KG1 (cell line): ENCODE measurements at places on chromosomes 6 and 20.

DNA sequence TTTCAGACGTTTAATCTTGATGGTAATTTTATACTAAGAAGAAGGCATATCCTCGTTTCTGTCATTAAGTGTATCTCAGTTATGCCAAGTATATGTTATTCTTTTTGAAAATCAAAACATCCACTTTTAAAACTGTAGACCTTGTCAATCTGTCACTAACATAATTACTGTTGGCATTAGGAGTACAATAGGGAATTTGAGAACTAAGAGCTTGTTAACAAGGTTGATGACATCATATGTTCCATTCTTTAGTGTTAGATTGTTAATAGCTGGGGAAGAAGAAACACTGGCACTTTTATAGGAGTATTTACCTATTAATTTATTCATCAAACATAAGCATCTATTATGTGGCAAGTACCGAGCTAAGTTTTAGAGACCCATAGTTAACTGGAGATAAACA is 76.2 kb downstream of the MAP3K4 start:
- DNase-seq = no peak

DNA sequence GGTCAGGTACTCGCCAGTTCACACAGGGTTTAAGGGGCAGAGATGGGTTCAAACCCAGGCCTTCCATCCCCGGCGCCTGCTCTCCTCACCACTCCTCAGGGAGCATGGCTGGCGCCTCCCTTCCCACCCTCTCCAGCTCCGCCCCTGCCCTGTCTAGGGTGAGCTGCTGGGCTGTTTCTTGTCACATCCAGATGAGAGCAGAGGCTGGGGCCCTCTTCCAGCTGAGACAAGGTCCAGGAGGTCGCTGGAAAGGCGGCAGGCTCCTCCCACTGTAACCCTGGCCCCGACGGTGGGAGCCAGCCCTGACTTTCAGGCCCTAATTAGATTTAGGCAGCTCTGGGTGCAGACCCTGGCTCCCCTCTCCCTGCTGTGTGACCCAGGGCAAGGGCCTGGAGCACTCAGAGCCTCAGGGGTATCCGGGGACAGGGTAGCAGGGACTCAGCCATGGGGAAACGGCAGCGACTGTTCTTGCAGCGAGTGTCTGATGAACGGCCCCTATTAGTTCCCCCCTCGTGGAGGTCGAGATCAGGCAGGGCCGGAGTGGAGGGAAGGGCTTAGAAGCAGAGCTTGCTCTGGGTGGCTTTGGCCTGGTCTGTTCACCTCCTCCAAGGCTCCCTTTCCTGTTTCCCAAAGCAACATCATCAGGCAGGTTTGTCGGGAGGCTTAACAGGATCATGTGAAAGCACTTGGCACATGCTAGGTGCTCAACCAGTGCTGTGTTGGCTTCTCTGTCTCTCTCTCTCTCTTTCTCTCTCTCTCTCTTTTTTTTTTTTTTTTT is 33.4 kb downstream of the SNAI1 start:
- DNase-seq = no peak

DNA sequence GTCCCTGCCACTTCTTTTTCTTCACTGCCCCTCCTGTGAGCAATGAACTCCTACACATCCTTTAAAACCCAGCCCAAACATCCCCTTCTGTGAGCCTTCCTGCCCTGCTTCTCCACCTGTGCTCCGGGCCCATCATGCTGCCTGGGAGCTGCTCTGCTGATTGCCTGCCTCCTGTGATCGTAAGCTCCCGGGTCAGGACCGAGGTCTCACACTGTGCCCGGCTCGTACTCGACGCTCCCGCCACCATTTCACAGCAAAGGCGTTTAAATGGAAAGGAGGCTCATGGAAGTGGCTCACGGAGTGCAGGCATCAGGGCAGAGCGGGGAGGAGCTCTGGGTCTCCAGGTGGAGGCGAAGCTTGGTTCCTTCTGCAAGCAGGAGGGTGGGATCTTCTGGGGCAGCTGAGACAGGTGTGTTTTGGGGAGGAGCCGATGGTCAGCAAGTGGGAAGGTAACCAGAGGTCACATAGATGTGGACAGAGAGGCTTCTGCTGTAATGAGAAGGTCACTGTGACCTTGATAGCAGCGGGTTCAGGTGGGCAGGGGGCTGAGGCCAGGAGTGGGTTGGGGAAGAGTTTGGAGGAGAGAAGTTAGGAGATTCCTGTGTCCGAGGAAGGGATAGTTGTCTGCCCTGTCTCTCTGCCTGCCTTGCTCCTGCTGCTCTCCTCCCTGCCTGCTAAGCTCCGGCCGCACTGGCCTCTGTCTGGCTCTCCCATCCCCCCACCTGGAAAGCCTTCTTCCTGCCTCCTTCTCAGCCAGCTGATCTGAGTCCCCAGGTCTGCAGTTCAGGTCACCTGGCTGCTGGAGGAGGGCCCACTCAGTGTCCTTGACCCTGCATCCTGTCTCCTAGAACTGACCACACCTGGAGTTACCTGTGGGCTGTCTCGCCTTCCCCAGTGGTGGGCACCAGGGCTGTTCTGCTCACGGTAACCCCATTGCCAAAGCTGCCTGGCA is 52.7 kb upstream of the FRMD1 start:
- no peak for DNase-seq

DNA sequence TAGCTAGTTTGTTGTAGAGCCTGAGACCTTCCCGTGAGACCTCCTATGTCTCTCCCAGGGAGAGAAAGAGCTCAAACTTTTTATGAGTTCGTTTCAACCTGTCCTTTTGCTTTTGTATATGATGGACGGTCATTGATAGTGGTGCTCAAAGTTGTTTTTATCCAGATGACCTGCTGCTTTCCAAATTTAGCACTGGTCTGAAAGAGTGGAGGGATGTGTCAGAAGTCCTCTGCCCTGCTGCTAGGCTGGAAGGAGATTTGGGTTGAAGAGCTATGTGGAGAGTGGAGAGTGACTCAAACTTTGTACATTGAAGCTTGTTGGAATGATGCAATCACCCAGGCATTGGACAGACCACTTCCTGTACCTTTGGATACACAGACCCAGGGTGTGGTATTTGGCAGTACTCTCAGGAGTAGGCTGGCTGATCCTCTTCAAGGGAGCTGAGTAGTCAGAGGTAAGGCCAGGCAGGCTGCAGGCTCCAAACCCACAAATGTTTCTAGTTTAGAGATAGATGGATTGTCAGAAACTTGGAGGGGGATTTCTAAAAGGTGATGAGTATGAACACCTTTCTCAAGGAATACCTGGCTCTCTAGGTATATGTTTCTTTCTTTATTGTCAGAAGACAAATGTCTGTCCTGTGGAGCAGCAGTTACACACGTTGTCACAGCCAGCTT is 49.4 kb upstream of the RREB1 start:
- DNase-seq = no peak

DNA sequence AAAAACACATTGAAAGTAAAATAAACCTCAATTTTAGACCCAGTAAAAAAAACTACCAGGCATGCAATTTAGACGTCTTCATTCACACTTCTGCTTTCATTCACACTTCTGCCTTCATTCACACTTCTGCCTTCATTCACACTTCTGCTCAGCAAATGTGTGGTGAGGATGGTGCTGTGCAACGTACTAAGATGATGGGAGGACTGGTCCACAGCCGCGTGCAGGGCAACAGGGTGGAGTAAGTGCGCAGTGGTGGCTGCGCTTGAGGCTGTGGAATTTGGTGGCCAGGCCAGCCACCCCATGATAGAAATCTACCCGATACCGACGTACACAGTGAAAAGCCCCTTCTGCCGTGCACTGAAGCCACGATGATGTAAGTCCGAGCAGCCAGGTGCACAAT is 114.3 kb upstream of the CD93 start:
- no peak for DNase-seq

GRCh38 chr6:44415873-44416502 is 28.5 kb downstream of the CDC5L start:
- no peak for DNase-seq

DNA sequence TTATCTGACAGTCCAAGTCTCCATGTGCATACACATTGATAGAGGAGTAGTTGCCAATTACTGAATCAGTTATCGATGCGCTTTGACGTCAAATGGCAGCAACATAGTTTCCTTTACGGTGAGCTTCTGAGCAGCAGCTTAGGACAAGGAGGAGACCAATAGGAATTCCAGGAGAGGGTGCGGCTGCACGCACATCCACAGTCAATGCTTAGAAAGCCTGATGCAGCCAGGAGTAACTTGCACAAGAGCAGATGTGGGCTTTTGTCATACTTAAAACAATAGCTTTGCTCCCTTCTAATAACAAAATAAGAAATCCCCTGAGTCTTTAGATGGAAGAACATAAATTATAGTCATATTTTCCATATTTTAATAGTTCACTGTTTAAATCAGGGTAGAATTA is 442.1 kb downstream of the BCKDHB start:
- no peak for DNase-seq

DNA sequence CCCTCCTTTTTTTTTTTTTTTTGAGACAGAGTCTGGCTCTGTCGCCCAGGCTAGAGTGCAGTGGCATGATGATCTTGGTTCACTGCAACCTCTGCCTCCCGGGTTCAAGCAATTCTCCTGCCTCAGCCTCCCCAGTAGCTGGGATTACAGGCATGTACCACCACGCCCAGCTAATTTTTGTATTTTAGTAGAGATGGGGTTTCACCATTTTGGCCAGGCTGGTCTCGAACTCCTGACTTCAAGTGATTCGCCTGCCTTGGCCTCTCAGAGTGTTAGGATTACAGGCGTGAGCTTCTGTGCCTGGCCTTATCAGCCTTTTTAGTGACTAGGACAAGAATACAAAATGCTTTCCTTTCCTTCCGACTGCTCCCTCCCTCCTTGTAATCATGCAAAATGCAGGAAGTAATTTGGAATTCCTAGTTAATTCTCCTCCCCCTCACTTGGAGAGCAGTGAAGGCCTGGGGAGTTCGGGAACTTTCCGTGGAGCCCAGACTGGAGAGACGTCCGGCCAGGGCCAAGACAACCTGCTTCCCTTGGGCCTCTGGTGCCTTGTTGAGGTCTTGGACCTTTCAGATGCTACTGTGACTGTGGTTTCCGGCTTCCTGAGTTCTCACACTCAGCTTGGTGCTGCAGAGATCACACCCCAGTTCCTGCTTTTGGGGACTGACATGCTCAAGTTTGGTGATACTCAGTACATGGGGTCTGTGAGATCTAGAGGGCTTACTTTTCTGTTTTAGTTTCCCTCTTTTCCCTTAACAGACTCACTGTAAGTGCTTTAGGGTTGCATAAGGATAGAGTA is 3.9 kb upstream of the PHF20 start:
- peak; percentile 71 for DNase-seq

- DNase-seq = no peak
Observed at GRCh38 chr6:132007474-132008190, 56.5 kb upstream of the CCN2 start.

DNA sequence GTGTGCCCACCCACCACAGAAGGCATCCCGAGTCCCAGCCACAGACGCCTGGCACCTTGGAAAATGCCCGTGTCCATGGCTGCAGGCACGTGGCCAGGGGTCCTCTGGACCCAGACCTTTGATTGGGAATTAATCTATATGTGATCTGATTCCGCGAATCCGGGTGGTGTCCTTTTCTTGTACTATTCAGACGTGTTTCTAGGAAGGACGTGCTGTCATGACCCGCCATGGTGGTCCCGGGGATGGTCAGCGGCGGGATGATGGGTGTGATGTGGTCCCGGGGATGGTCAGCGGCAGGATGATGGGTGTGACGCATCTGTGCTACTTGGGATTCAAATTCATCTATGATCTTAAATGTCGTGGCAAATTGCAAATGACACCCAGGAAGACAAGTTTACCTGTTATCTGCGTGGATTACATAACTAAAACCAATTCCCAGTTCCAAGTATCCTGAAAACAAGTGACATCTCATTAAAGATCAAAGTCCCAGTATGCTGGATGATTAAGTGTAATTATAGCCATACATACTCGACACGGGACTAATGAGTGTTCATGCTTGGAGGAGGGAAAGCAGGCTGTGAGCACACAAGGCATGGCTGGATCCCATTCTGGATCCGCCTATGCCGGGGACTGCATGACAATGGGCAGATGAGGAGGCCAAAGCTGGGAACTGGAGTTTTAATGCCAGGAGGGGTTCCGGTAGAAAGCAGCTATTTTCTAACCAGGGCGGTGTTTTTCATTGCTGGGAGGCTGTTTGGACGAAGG is 256.5 kb downstream of the TAF4 start:
- no peak for DNase-seq

DNA sequence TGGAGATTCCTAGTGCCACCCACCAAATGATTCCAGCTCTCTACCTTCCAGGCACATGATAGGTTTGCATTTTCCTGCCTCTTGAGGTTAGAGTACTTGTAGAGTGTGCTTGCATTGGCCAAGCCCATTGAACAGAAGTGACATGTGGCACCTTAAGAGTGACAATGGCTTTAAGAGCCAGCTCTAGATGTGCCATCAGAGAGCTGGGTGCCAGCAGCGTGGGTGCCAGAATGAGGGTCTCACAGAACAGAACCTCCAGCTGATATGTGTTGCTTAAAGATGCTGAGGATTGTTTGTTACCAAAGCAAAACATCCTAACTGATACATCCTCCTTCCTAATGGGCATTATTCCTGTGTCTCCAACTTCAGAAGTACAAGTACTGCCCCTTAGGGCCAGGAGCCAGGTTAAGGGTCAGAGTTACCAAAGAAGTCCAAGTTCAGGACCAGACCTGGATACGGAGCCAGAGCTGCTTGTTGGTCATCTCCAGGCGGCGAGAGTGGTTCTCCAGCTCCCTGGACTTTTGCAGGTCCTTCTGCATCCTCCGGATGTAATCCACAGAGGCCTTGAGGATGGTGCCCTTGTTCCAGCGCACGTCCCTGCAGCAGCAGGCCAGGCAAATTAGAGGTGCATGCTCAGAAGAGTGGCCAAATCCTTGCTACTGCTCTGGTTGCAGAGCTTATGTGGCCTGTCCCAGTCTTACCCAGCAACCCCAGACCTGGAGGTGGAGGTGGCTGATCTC is 47.5 kb downstream of the MDFI start:
- no peak for DNase-seq

GRCh38 chr6:56364431-56364826 is 117.0 kb upstream of the COL21A1 start:
- no peak for DNase-seq

DNA sequence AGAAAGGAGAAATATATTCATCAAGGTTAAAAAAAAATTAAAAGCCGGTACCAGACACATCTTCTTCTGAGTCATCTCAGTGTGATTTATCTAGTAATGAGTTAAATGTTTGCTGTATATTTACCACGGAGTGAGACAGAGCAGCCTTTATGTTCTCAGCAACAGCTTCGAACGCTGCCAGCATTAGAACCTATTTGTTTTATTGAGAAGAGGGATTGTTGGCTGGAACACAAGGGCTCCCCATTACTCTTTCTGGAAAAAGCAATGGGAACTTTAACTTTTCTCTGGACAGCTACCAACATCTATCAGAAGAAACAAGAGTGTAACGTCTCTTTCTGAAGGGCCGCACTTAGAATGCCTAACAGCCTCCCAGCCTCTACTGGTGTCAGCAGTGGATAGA is 105.3 kb upstream of the TAB2 start:
- no peak for DNase-seq

GRCh38 chr6:3414327-3415081 is 42.3 kb downstream of the SLC22A23 start:
- no peak for DNase-seq

DNA sequence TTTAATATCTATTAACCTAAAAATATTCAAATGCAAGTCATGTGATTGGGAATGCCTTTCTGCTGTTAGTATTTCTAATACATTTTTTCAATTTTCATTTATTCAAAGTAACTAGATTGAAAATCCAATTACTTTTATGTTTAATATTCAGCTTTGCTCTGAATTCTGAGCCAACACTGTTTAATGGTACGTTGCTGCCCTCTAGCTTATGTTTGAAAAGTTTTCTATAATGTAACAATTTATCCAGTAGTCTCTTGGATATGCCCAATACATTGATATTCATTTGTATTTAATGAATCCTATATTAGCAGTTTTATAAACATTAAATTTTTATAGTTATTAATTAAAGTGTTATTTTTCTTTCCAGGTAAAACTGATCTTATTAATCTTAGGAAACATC is 47.4 kb downstream of the LGSN start:
- DNase-seq = peak; percentile 9

GRCh38 chr6:72530152-72530551 is 91.7 kb upstream of the KCNQ5 start:
- no peak for DNase-seq
